NCI-H748 treated with DMSO at 0.1 percent for 48 hours (cell line): ENCODE measurements at places on chromosomes 6 and 20.

- DNase-seq: no peak
Measured at GRCh38 chr20:4155953-4156352, 140.6 kb upstream of the RNF24 start.

GRCh38 chr6:79694623-79695343, 63.7 kb downstream of the SH3BGRL2 start:
- DNase-seq: no peak

- no peak for DNase-seq
Measured at GRCh38 chr6:108159981-108160380, 5.8 kb upstream of the NR2E1 start.

DNA sequence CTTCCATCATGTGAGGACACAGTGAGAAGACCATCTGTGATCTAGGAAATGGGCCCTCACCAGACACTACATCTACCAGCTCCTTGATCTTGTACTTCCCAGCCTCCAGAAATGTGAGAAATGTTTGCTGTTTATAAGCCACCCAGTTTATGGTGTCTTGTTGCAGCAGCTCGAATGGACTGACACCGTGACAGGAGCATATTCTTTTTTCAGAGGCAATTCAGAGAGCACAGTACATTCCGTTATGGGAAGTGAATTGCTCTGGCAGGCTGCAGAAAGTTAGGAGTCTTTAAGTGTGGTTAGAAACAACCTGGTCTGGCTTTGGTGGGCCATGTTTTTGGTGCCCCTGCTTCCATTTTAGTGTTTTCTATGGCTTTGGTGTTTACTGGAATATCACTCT, 75.1 kb downstream of the FIG4 start:
- no peak for DNase-seq

DNA sequence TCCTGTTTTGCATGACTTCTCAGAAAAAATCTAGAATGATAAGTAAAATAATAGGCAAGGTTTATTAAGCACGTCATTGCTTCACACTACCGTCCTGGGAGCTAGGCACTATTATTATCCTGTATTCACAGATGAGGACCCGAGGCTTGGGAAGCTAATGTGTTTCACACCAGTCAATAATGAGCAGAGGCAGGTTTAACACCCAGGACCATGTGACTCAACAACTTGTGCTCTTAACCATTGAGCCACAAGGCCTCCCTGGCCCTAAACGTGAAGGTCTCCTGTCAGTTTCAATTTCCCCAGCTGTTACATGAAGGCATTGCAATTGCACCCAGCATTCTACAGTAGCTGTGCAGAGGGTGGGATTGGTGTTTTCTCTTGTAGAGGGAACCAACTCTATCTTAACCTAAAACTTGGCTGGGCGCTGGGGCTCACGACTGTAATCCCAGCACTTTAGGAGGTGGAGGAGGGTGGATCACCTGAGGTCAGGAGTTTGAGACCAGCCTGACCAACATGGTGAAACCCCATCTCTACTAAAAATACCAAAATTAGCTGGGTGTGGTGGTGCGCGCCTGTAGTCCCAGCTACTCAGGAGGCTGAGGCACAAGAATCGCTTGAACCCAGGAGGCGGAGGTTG, 191.2 kb downstream of the BCAS1 start:
- no peak for DNase-seq

DNA sequence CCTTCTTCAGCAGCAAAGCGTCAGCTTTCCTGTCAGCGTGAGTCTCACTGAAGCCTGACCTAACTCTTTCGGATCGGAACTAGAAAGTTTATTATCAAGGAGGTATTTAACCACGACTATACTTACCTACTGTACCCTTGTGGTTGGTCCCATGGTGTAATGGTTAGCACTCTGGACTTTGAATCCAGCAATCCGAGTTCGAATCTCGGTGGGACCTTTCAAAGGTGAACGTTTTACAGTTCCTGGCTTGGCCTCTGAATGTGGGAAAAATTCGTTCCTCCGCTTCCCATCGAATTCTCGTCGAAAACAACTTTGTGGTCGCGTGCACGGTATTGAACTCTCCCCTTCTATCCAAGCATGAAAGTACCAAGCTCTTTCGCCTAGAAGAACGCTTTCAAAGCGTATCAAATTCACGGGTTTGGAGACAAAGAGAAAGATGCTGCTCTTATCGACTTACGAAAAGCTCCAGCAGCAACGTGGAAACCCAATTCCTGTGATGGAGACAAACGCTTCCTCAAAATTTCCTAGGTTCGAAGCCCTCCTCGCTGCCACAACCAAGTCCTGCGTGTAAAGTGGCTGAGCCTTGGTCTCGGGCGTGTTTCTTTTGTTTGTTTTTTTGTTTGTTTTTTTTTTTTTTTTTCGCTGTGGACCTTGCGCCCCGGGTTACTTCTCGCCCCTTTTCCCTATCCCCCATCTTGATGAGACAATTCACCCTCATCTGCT, 63.7 kb downstream of the GPX5 start:
- peak; percentile 87 for DNase-seq

- DNase-seq: no peak
Measured at GRCh38 chr20:17939622-17940223, 28.9 kb downstream of the SNX5 start.

DNA sequence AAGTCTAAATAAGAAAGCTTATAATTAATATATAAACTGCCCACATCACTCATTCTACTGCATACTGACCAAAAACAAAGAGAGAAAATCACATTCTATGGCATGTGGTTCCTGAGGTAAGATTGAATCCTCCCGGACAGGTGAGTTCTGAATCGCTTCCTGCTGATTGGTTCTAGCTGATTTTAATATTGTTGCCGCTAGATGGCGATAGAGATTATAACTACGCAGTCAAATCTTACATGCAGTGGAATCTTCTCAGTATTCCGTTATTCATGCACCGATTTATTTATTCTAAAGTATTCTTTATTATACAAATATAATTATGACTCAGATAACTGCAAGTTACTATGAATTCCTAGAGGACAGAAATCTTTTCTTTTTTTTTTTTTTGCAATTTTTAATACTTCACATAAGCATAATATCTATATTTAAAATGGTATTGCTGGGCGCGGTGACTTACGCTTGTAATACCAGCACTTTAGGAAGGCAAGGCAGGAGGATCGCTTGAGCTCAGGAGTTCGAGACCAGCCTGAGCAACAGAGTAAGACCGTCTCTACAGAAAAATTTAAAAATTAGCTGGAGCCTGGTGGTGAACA, 24.2 kb upstream of the TMX4 start:
- peak; percentile 91 for DNase-seq

DNA sequence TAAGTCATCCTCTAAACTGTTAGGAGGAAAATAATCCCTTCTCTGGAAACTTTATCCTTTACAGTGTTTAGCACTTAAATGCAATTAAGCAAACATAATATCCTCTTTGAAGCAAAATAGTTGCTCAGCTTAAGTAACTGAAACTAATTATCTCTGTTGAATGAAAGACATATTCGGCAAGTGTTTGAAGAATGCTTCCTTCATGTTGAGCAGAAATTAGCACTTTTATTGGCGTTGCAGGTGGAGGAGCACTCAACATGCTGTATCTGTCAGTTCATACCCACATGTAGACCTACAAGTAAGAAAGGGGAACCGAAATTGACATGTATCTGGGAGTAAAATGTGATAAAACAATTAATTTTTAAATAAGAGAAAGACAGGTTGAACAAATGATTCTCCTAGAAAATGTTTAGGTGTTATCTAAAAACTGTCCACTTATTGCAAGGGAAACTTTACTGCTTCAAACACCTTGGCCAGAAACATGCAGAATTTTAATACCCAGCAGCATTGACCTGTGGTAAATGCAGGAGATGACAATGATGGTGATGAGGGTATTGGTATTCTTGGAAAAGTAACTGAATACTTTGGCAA, 987.0 kb upstream of the MAP3K7 start:
- no peak for DNase-seq

DNA sequence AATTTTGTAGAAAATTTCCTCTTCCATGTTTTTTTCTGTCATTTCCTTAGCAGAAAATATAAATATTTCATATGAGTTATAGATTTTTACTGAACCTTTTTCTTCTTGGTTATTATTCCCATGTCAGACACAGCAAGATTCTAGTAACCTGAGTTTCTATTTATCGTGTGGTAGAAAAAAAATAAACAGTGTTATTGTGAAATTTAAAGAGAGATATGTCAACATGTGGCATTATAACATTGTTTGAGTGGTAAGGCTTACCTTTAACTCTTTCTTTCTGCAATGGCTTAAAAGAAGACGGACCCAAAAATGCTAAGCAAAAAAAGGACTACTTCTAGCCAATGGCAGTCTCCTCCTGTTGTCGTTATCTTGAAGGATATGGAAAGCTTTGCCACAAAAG, 18.9 kb downstream of the ORC3 start:
- DNase-seq: no peak

DNA sequence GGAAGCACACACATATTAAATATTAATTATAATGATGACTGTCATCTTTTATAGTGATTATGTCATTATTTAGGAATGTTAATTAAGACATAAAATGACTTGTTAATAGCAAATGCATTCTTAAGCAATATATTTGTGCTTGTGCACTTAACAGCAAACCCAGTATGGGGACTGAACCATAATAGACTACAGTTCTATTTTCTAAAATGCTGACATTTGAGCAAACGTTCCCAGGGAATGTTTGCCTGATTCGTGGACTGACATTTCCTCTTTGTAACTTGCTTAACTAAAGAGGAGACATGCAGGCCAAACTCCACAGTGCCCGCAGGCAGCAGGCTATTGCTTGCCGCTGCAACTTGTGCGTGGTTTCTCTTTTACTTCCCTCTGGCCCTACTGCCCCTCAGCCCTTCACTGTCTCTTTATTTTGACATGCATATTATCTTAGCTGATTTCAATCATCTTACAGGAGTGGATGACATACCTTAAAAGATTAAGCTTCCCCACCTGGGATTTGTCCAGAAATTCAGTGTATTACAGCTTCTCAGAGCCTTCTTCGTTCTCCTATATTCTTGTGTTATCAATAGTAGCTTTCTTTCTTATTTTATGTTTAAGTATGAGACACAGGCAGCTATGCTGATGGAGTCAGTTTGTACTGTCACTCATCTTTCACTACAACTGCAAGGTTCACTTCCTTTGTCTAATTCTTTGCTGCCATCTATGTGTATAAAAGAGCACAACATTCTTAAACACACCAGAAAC, 141.5 kb downstream of the GMDS start:
- DNase-seq: peak; percentile 68

DNA sequence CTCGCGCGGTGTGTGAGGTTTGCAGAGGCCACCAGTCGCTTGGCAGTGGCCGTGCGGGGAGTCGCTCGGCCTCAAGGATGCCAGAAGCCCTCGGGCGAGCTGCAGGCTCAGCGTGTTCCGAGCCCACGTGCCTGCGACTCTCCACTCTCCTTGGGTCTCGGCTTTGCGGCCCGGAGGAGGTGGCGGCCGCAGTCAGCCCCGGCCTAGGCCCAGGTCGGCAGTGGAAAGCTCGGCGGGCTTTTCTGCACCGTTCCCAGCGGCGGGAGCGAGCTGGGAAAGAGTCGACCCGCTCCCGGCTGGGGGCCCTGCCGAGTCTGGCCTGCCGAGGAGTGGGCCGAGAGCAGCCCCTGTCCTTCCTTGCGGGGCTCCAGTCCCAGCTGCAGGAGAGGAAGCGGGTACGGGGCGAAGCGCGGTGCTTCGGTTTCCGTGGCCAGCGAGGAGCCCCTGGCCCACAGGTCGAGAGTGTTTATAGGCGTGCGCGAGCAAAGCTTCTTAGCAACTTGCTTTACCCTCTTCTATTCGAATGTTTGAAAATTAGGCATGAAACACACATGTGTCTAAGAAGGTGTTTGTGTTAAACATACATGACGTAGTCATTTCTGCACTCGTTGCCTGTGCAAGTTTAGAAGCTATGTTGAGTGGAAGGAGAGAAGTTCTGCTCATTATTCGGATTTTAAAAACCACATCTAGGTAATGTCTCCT, 5.6 kb downstream of the FOXC1 start:
- DNase-seq: no peak

DNA sequence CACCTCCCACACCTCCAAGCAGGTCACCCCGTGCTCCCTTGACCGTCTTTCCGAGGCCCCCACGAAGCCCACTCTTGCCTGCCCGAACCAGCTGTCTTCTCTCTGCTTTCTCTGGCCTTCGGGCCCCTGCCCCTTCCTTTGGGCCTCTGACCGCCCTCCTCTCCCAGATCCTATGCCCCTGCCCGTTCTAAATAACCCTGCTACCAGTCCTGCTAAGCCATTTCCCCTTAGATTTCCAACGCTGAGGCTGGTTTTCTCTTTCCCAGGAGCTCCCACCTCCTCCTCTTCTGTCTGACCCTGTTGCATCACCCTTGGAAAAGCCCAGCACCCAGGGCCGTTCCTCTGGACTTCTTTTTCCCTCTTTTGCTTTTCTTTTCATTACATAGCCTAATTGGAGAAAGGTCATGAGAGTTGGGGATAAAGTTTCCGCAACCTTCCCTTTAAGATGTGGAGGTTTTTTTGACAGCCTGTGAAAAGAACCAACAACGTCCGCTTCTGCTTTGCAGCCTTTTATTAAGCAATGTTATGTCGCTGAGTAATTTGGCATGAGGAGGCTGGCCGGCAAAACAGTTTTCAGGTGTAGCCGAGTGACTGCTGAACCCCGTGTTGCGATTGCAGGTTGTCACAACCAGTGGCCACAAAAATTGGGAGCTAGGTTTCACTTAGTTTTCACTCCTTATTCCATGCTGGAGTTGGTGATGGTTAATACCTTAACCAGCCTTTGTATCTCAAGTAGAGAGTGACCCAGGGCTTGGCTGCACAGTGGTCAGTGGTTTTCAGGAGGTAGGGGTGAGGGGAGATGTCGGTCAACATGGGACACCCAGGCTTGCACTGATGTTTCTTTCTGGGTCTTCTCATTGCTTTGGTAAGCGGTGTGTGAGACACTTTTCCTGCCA, 970 bp downstream of the BLTP3A start:
- DNase-seq: no peak

DNA sequence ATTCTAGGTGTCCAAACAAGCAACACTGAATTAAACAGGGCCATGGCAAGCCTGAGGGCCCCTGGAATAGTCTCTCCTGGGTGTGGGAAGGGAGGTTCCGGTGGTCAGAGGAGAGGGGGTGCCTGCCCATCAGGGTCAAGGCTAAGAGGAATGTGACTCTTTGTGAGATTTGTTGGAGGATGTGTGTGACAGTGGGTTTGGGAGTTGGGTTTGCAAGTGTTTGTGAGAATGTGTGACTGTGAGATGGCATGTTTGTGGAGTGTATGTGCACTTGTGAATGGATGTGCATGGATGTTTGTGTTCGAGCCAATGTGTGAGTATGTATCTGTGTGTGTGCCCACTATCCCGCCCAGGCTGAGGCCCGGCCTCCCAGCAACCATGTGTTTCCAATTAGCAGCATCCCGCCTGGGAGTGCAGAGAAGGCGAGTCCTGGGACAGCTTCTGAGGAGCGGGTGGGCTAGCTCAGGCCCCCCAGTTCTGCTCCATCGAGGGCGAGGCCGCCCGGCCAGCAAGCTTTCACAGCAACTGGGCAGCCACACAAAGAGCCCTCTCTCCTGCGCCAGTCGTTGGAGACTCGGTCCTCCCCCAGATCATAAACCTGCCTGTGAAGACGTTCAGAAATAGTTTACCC, 12.6 kb downstream of the FOXC1 start:
- DNase-seq: no peak

GRCh38 chr6:30325873-30326525, 728 bp upstream of the TRIM39 start:
- peak; percentile 83 for DNase-seq

DNA sequence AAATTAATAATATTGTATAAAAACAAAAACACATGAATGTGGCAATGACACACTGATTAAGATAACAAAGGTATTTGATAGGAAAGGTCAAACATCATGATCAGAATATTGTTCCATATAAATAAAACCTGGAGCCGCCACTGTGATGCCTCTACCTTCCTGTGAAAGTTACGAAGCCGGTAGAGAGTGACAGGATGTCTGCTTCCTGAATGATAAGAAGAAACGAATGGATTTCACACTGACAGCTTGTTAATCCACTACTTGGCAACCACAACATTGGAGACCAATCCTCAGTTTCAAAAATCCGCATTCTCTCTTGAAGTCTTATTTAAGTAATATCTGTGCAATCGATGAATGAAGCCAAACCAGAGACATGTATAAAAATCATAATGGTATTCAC, 315.1 kb downstream of the HDGFL1 start:
- DNase-seq: no peak
